SIG-M5 (cell line): ENCODE measurements at places on chromosomes 1 and 21.

- DNase-seq = no peak
Measured at GRCh38 chr1:77989744-77990143, 10.9 kb upstream of the FUBP1 start.

GRCh38 chr1:209743145-209743482 is 12.7 kb upstream of the TRAF3IP3 start:
- no peak for DNase-seq

DNA sequence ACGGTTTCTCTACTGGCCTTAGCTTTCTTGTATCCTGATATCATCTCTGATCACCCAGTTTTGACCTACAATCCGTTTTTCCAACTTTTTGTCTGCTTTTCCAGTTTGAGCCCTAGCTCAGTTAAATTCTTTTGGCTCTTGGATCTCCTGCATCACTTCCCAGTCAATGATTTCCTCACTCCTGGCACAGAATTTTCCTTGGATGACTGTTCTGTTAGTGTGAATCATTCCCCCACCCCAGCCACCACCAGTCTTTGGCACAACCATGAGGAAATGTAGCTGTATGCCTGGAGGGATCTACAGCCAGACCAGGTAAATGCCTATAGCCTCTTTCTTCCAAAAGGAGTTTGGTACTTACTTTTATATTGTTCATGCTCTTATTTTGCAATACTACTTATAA is 187.2 kb upstream of the PTGFR start:
- DNase-seq = no peak

- DNase-seq = no peak
Measured at GRCh38 chr1:45266151-45266801, 59.9 kb upstream of the ZSWIM5 start.

DNA sequence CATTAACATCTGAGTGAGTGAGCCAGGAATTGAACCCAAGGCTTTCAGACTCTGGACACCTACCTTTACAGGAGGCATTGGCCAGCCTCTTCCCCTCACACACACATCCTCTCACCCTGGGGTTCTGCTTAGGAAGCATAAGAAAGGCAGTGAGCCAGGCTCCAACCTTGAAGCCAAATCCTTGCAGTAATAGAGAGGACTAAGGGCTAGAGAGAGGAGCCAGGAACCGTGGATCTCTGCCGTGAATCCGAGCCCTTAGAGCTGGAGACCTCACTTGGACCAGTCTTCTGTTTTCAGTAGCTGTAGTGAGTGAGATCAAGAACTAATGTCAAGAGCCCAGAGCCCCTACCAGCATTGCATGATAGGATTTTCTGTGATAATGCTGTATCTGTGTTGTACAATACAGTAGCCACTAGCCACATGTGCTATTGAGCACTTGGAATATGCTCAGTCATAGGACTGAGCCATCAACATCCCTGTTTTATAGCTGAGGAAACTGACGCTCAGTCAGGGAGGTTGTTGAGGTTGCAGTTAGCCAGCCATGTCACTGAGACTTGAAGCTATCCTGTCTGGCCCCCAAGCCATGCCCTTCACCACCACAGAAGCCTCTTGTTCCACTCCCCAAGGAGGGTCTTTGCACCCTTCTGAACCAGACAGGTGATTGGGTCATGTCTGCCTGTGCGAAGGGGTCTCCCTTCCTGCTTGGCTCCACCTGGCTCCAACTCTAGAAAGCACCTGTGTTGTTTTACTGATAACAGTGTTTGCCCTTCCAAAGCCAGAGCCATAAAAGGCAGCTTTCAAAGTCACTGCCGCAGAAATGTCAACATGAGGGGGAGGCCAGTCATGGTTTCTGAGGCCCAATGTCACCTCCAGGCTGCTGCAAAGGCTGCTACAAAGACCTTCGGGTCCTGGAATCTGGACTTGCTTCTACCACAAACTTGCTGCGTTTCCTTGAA is 101.1 kb upstream of the JUN start:
- no peak for DNase-seq

DNA sequence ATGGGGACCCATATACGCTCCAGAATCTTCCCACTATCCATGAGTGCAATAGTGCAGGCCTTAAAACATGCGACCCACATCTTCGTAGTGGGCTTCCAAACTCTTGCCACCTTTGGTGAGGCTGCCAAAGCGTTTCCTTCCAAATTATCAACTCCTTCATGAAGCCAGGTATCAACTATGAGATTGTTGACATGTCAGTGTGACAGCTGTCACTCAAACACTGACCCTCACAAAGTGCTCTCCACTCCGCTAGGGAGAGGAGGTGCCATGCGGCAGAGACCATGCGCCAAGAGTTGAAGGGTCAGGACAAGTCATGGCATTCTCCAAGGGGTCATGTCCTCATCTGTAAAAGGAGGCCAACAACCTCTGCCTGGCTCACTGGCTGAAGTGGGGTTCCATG is 103.3 kb downstream of the SUSD4 start:
- no peak for DNase-seq

GRCh38 chr1:36937371-36937770 is 96.9 kb downstream of the GRIK3 start:
- no peak for DNase-seq

- DNase-seq = no peak
Measured at GRCh38 chr21:31997191-31997590, 124.4 kb downstream of the HUNK start.

- DNase-seq = no peak
Measured at GRCh38 chr1:183318433-183318832, 99.7 kb downstream of the NMNAT2 start.

DNA sequence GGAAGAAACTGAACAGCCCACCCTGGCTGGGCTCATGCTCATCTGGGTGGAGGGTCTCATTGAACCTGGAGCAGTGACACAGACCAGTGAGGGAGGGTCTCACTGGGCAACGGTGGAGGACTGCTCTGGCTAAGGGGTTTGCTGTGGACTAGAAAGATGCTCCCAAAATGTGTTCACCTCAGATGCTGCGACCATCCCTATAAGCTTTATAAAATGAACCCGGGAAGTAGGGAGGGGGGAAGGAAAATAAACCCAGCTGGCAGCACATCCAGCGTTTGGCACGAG is 34.5 kb upstream of the LBR start:
- no peak for DNase-seq

- no peak for DNase-seq
Measured at GRCh38 chr1:32285658-32286057, 6.2 kb upstream of the HDAC1 start.

DNA sequence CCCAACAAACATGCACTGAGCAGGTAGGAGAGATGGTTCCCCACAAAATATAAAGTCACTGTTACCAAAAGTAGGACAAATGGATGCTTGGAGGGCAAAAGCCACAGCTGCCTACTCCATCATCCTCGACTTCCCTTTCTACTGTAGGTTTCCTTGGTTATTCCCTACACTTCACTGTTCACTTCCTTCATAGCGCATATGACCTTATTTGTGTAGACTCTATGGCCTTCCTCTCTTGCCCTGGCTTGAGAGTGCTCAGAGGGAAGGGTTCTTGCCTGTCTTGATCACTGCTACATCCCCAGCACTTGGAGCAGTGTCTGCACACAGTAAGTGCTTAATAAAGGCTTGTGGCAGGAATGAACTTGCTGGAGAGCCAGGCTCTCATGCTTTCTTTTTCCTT is 14.6 kb upstream of the TRNP1 start:
- no peak for DNase-seq

DNA sequence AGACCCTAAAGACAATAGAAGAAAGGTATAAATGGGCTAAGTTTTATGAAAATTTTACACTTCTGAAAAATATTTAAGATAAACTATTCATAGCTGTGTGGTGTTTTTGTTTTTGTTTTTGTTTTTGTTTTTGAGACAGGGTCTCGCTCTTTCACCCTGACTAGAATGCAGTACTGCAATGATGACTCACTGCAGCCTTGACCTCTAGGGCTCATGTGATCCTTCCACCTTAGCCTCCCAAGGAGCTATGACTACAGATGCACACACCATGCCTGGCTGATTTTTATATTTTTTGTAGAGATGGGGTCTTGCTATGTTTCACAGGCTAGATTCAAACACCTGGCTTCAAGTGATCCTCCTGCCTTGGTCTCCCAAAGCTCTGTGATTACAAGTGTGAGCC is 66.6 kb downstream of the PUM1 start:
- DNase-seq = no peak

- no peak for DNase-seq
Measured at GRCh38 chr1:69491416-69491815, 76.3 kb upstream of the LRRC7 start.

- no peak for DNase-seq
Measured at GRCh38 chr1:223258751-223259198, 105.2 kb downstream of the SUSD4 start.

GRCh38 chr21:39531064-39531463 is 79.3 kb downstream of the SH3BGR start:
- DNase-seq = no peak

DNA sequence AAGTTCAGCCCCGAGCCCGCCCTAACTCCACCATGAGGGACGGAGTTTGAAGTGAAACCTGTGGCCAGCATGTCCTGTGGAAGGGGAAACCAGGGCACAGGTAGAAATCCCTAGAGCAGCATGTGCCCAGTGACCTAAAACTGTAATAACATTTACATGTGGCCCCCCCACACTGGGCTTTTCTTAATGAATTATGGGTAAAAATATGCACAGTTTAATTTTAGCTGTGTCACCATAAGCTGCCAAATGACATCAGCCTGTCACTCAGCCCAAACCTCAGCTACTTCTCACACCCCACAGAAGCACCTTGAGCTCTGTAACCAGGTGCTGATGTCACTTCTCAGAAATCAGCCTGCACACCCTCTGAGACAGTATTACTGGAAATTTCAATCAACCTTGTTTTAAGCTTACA is 50.0 kb upstream of the SLC19A1 start:
- DNase-seq = no peak

GRCh38 chr1:11770011-11770410 is 8.0 kb downstream of the C1orf167 start:
- no peak for DNase-seq

DNA sequence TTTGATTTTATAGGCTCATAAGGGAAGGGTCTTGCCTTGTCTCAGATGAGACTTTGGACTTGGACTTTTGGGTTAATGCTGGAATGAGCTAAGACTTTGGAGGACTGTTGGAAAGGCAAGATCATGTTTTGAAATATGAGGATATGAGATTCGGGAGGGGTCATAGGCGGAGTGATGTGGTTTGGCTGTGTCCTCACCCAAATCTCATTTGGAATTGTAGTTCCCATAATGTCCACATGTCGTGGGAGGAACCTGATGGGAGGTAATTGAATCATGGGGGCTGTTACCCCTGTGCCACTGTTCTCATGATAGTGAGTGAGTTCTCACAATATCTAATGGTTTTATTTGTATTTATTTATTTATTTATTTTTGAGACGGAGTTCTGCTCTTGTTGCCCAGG is 6.9 kb upstream of the CSDE1 start:
- DNase-seq = no peak

DNA sequence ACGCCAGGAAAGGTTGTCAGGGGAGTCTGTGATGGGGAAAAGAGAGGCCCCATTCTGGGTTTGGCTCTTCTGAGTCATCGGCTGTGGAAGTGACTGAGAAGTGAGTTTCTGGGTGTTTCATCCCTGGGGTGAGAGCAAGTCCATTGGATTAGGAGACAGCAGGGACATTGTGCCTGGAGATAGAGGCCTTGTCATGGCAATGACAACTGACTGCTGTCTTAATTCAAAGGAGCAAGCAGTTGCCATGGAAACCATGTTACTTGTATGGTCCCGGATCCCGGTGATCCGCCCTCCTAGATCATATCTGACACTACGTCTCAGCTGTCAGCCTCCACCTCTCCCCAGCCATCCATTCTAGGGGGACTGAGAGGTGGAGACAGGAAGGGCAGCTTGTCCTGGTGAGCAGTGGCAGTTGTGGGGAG is 34.4 kb downstream of the KIAA0040 start:
- no peak for DNase-seq

- DNase-seq = no peak
Measured at GRCh38 chr21:44802396-44803153, 955 bp upstream of the UBE2G2 start.

DNA sequence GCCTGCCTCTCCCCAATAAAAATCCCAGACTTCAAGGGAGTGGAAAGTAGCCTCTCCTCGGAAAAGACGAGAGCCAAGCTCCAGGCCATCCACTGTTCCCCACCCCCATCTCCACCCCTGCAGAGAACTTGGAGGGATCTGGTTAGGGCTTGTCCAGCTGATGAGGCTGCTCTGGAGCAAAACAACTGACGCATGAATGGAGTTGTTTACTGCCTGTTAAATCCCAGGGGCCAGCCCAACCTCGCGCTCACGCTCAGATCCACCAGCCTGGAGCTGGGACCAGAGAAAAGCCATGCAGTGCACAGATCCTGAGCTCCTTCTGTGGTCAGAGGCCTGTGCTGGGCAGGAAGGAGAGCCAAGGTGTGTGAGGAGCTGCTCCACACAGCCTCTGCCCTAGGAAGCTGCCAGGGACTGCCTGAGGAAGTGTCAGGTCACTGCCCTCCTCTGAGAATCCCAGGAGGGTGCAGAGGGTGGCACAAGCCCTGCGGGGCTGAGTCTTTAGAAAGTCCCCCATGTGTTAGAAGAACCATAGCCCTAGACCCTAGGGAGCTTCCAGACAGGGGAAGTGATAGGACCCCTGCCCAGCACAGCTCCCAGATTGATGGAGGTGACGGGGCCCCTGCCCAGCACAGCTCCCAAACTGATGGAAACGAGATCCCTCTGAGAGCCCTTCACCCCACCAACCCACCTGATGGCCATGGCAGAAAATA is 109.0 kb upstream of the IPO9 start:
- DNase-seq = no peak

DNA sequence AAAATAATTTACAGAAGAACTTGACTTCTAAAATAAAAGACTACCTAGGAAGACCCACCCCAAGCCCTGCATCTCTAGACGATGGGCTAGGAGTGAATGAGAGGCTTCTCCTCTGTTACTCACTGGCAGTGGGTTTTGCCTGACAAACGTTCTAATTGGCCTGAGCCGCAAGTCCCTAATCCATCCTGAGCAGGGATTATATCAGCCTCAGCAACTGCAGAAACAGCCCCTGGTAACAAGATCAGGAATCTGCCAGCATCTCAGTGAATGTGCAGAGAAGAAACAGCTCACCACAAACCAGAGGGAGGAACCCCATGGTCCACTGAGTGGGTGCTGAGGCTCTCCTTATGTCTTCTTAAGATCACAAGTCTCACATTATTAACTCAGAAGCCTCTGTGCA is 240.6 kb downstream of the BRINP2 start:
- no peak for DNase-seq

- no peak for DNase-seq
Measured at GRCh38 chr1:209885403-209886218, 52.4 kb upstream of the SYT14 start.

DNA sequence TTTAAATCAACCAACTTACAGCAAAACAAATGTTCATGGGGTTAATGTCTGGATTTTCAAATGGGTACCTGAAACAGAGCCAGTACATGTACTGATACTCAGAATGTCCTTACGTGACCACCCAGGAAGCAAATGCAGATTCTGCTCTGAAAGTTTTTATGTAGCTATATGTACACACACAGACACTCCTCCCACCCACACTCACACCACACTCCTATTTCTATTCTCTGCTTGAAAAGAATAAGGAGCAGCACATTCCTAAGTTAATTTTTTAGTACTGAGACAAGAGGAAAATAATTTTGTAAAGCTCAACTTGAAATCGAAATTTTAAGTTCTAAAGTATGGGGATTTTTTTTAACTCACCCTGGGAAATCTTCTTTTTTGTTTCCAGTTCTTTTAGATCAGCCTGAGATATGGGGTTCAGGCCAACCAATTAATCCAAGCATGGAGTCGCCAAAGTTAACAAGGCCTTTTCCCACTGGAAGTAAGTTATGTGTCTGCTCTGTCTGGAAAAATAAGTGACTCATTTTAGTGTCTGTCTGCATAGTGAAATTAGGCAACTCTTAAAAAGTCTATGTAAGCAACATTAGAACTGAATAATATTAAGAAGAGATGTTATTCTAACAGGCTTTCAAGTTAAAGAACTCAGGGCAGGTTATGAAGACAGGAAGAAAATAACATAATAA is 75.5 kb upstream of the DYNLT5 start:
- DNase-seq = no peak
